Stimulated activated CD4-positive, alpha-beta T cell treated with anti-CD3 and anti-CD28 coated beads, Interleukin-12 subunit alpha, Interleukin-12 subunit beta, amount 100 ng/mL, for 4 hours (primary cell): ENCODE measurements at places on chromosomes 11 and 22.

- DNase-seq, result no peak
Observed at GRCh38 chr22:25484521-25485315, 79.8 kb upstream of the GRK3 start.

GRCh38 chr11:76638270-76639197 is 32.0 kb downstream of the LRRC32 start:
- DNase-seq, result no peak

DNA sequence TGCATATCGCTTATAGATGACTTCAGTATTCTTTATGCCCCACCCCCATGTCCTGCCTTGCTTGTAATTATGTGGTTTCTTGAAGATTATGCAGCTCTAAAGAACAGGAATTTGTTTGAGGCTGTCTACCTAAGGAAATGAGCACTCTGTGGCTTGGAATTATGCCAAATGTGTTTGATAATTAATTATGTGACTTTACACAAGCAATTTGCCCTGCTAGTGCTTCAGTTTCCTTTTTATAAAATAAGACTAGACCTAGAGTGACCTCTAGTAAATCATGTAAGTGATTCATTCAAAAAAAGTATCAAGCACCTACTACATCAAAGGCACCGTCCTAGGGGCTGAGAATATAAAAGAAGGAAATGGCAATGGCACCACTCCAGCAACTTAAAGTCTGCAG is 491.5 kb upstream of the KIRREL3 start:
- DNase-seq, result no peak

DNA sequence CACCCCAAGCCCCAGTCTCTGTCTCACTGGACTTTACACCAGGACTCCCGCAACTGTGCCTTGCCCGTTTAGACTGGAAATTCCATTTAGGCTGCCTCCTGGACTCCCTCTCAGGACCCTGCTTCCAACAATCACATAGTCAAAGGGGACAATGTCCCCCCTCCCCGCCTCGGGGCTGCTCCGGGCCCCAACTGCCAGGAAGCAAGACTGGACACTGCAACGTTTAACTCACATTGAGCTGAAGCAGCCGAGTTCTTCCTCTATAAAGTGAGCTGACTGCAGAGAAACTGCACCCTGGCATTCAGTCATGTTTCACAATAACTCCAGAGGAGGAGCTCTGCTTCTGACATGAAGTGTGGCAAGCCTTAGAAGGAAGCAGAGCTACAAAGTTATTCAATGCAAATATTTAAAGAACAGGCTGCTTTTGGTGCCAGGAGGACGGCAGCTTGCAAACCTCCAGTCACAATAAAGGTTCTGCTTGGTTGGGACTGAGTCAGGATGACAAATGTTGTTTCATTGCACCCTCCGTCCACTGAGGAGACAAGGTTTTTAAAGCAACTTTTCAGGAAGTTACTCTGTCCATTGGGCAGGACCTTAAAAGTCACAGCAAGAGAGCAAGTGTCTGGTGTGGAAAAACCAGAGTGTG is 19.9 kb downstream of the PACSIN2 start:
- no peak for DNase-seq

DNA sequence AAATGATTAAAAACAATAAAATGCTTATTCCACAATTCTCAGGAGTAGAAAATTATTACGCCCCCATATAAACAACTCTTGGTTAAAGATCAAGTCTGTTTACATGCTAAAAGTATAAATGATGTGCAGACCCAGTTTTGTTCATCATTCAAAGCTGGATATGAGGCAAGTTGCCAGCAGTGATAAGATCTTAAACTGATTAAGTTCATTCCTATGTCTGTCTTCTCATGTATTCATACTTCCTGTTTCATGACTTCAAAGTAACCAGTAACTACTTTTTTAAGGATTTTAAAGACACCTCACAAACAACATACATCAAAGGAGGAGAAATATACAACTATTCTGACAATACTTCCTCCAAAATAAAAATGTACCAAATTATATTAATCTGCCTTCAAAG is 55.0 kb upstream of the ARHGAP32 start:
- no peak for DNase-seq

DNA sequence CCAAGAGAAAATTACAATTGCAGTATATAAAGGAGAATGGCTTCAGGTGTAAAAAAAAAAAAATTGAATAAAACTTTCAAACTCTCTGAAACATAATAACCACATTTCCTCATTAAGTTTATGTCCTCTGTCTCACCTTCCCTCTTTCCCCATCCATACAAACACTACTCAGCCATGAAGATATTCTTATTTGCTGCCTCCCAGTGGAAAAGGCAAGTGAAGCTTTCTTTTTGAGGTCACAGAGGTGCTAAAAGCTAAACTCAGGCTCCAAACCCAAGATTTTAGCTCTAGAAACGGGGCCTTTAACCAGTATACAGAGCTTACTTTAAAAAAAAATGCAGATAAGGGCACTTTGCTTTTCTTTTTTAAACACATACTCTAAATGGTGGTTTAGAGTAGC is 1568.5 kb downstream of the FAM181B start:
- DNase-seq, result no peak
